A549 (cell line): ENCODE measurements at places on chromosomes 1 and 21.
A peak's percentile ranks its signal among the peaks of the same experiment; 100 is the strongest.

- DNase-seq = no peak
These were observed 114.7 kb downstream of the TNR start for GRCh38 chr1:175628548-175629317.

DNA sequence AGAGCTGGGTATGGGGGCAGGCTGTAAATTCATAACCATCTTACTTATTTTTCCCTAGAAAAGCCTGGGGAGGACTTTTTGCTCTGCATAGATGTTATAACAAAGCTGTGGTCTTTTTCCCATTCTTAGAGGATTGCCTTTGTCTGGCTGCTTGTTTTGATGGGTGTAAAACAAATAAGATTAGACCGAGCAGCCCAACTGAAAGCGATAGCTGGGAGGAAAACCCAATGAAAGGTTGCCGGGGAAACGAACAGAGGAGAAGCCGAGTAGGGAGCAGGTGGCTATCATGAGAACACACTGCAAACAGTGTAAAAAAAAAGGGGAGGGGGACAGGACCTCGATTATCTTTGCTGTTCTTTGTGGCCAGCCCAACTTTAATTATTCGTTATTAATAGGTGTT lies 1.9 kb downstream of the ELAVL4 start:
- no peak for DNase-seq

- DNase-seq = no peak
These were observed 94.6 kb upstream of the TMPRSS2 start for GRCh38 chr21:41602531-41602930.

- DNase-seq = no peak
These were observed 305 bp upstream of the RPS6KC1 start for GRCh38 chr1:213050745-213051126.

- DNase-seq = no peak
These were observed 8.7 kb downstream of the MRPS21 start for GRCh38 chr1:150302338-150302737.

DNA sequence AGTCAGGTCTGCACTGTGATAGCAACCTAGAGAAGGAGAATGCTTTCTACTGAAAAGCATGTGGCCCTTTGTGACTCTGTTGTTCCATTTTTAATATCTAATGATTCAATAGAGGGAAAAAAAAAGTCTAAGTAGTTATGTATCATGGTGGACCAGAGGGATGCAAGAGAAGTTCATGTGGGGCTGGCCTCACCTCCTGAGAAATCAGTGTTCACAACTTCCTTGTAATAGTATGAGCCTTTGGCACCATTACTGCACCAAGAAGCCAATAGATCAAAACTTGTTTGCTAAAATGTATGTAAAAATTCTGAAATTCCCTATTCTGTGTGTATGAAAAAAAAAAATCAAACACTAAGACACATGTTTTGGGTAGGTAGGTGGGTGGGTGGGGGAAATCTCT lies 5.0 kb downstream of the ZBTB17 start:
- DNase-seq = no peak

GRCh38 chr1:211335522-211336157 lies 9.0 kb downstream of the TRAF5 start:
- no peak for DNase-seq

DNA sequence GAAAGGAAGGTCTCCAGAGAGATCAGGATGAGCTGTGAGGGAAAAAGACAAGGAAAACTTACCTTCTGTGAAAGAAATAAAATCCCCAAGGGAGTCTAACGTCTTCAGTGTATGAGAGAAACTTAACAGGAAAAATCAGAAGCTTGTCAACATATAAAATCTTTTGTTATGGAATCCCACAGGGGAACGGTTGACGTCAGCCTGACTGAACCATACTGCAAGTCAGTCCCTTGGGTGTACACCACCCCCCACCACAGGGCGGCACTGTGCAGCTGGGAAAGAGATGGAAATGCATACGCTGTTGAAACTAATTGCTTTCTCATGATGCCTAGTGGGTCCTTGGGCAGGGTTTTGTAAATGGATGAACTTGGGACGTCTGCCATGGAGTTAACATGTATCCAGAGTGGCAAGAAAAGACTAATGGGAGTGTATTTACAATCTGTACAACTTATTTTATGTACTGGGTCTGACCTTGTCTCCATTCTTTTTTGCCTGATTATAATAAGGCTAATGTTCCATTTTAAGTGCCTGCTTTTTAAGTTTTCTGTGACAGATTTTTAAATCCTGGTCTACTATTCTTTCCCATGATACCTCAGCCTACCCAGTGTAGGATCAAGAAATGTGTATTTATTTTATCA lies 22.7 kb downstream of the UTP25 start:
- DNase-seq = peak; percentile 55

GRCh38 chr1:147214325-147214724 lies 10.8 kb downstream of the FMO5 start:
- DNase-seq = no peak

GRCh38 chr1:154902938-154903566 lies 33.0 kb upstream of the KCNN3 start:
- DNase-seq = no peak

GRCh38 chr1:44242746-44243145 lies 29.5 kb downstream of the DMAP1 start:
- no peak for DNase-seq

DNA sequence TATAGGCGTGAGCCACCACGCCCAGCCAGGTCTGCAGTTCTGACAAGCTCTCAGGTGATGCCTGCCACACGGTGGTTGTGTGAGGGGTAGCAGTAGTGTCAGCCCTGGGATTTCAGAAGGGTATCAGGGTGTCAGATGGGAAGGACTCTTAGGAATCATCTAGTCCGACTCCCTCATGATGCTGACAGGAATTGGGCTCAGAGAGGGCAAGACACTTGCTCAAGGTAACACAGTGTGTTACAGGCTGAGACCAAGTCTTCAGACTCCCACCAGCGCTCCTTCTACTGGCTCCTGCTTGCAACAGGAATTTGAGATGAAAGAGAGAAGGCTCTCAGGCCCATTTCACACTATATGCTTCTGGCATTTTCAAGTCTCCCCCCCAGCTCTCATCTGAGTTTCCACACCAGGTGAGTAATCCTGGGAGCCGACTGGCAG lies 6.9 kb downstream of the HTR1D start:
- no peak for DNase-seq

DNA sequence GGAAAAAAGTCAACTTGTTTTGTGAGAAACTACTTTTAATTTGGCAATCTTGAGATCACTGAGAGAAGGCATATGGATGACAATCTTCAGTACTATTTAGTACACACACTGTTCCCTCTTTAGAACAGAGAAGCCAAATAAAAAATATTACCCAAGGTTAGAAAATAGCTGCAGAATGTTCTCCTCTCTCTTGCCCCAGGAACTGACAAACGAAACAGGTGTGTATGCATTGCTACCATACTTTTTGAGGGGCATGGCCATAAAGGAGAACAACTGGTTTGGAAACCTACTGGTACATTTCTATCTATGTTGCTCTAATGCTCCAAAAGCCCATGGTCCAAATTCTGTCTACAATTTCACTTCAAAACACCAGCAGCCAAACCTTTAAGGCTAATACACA lies 5.7 kb downstream of the TOR1AIP2 start:
- no peak for DNase-seq

- no peak for DNase-seq
These were observed 430.7 kb upstream of the ADAMTS5 start for GRCh38 chr21:27397578-27397977.

- DNase-seq = peak; percentile 32
These were observed 38.5 kb downstream of the CHD5 start for GRCh38 chr1:6141592-6141991.

GRCh38 chr1:213269829-213270228 lies 218.8 kb downstream of the RPS6KC1 start:
- no peak for DNase-seq

DNA sequence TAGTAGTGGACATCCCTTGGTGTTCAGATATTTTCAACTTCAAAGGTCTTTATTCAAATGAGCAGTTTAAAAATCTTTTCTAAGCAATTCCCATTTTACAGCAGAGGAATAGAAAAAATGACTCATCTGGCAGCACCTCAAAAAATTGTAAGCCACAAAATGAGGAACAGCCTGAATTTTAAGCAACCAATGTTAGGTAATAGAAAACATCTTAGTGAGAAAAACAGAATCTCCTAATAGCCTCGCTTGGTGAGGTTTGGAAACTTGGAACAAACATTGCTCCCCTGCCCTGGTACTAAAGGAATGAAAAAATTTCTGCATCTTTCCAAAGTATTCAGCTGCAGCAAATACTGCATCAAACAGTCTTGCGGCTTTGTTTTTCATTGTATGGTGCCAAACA lies 264.4 kb downstream of the NTNG1 start:
- no peak for DNase-seq

DNA sequence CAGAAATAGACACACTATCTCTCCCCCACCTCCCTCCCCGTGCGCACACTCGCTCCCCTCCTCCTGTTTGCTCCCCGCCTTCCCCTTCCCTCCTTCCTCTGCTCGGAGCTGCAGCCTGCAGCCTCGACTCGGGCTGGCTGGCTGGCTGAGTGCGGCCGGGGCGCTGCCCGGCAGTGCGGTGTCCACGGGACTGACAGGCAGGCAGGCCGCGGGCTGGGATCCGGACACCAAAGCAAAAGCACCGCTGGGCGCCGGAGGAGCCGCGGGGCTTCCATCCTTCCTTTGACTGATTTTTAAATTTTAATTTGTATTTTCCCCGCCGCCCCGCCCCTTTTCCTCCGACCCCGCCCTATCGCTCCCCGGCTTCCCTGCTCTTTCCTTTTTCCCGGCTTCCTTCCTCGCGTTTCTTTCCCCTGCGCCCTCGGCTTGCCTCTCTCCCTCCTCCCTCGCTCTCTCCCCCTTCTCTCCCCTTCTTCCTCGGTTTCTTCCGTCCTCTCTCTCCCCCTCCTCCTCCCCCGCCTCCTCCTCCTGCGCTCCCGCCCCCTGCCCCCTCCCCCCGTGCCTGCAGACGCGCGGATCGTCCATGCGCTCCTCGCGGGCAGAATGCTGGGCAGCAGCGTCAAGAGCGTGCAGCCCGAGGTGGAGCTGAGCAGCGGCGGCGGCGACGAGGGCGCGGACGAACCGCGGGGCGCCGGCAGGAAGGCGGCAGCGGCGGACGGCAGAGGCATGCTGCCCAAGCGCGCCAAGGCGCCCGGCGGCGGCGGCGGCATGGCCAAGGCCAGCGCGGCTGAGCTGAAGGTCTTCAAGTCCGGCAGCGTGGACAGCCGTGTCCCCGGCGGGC lies 109.4 kb downstream of the NAV1 start:
- peak; percentile 46 for DNase-seq

DNA sequence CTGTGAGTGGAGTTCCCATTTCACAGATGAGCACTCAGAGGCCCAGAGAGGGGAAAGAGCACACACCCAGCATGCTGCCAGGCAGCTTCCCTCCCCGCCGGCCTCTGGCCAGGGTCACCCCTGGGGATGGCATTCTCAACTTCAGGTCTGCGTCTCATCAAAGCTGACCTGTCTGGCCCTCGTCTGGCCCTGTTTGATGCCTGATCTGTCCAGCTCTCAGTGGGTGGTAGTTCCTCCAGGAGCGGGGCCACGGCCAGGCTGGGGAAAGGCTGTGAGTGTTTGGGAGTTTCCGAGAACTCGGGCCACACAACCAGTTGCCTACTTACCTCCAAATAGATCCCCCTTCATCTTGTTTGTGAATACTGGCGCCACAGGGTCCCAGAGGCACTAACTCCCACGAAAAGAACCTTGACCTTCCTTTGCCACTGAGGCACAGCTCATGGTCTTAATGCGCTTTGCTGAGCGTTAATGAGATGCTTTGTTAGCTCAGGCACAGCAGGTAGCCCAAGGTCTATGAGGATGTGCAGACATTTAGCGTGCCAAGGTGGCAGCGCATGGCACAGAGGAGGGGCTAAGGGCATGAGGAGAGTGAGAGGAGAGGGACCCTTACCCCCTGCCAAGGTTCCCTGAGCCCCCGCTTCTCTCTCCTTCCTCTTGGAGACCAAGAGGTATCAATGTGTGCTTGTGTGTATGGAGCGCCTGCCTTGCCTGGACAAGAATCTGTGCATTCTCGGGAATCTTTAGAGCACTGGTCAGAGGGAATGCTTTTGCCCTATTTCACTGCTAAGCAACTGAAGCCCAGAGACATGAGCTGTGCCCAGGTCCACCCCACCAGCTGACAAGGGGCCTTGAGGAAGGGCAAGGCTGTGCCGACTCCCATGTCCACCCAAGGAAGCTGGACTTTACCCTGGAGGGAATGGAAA lies 61.2 kb downstream of the DISP3 start:
- DNase-seq = no peak

DNA sequence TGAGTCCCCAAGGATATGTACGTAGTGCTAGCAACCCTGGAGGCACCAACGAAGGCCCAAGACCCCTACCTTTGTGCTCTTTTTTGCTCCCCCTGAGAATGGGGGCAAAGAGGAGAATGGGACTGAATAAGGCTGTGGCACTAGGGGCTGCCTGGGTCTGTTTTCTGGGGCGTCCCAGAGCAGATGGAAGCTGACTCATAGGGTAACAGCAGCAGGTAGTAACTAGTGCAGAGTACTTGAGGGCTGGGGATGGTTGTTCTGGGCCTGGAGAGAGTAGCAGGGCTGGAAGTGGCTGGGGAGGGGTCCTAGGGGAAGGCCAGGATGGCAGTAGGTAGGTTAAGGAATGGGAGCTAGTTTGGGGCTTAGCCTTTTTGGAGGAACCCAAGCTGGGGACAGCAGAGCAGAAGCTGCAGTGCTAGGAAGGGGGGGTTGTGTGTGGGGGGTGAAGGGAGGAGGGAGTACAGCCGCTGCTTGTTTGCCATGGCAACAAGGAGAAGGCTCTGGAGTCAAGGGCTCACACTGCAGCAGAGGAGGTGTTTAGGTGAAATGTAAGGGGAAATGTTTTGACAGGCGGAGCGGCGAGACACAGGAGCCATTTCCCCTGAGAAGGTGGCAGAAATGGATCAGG lies 1.8 kb downstream of the NCDN start:
- DNase-seq = no peak

DNA sequence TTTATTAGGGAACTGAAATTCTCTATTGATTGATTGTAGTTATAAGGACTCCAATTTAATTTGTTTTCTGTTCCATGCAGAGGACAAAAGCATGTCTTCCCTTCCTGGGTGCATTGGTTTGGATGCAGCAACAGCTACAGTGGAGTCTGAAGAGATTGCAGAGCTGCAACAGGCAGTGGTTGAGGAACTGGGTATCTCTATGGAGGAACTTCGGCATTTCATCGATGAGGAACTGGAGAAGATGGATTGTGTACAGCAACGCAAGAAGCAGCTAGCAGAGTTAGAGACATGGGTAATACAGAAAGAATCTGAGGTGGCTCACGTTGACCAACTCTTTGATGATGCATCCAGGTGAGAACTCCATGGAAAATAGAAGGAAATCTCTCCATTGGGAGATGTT lies 1.5 kb downstream of the SETDB1 start:
- DNase-seq = no peak

GRCh38 chr1:91798740-91799139 lies 87.2 kb downstream of the TGFBR3 start:
- DNase-seq = no peak

GRCh38 chr1:48017716-48018115 lies 20.5 kb upstream of the TRABD2B start:
- DNase-seq = peak; percentile 6

DNA sequence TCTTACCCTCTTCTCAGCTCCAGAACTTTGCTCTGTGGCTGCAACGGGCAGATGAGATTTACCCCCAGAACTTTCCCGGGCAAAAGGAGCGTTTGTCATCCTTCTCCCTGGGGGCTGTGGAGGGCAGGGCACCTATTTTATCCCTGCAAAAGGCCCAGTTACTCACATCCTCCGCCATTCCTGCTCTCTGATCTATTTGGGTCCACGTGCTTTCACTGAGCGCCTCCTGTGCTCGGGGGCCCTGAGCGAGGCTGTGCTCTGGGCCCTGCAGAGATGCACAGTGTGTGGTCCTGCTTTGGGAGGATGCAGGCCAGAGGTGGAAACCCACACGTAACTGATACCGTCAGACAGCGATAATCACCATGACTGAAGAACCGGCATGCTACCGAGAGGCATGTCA lies 2.4 kb upstream of the CSMD2 start:
- DNase-seq = no peak
